ENCODE measurements at places on chromosomes 16 and 17.

- DNase-seq: no peak
Measured at GRCh38 chr17:5661491-5662125, 77.3 kb upstream of the NLRP1 start.

DNA sequence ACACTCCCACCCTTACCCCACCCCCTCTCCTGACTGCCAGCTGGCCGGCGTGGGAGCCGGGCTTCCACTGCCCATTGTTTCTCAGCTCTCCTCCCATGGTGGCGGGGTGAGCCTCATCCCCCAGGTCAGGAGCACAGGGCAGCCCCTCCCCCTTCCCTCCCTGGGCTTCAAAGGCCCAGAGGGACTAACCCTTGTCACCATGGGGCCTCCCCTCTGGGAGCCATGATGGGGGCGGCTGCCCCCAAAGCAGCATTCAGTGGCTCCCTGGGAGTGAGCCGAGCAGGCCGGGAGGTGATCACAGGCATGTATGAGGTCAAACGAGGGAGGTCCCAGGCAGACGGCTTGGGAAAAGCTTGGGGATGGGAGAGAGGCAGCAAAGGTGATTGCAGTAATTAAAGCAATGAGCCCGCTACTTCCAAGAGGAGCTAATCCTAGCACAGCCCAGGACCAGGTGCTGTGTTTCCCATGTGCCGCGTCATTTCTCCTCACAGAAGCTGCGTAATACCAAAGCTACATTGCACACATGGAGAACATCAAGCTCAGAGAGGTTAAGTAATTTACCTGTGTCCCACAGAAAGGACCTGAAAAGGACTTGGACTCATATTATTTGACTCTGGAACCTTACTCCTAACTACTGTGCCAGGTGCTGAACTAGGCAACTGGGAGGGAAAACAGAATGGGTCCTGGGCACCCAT, 24.5 kb downstream of the CDK5RAP3 start:
- DNase-seq: no peak

DNA sequence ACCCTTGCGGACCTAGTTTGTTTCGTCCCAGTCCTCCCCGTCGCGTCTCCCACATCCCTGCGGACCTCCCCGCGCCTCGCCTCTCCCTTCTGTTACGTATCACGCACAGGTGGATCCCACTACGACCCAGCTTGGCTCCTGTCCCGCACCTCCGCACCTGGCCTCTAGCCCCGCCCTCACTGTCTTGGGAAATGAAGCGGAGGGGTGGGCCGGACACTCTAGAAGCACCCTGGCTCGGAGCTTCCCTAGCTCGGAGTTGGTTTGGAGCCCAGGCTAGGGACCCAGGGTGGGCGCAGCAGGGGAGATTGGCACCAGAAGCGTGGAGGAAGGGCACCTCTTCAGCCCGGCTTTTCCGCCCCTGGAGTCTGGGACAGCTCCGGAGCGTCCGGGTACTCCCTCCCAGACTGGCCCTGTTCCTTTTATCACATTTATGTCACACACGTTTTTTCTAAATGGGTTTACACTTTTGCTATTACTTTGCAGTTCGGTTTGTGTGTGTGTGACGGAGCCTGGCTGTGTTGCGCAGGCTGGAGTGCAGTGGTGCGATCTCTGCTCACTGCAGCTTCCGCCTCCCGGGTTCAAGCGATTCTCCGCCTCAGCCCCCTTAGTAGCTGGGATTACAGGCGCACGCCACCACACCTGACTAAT, 1.4 kb upstream of the CEMP1 start:
- peak; percentile 69 for DNase-seq

DNA sequence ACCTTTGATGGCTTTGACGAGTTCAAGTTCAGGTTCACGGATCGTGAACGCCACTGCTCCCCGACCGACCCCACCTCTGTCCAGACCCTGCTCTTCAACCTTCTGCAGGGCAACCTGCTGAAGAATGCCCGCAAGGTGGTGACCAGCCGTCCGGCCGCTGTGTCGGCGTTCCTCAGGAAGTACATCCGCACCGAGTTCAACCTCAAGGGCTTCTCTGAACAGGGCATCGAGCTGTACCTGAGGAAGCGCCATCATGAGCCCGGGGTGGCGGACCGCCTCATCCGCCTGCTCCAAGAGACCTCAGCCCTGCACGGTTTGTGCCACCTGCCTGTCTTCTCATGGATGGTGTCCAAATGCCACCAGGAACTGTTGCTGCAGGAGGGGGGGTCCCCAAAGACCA, 17.6 kb downstream of the NOD2 start:
- DNase-seq: no peak

DNA sequence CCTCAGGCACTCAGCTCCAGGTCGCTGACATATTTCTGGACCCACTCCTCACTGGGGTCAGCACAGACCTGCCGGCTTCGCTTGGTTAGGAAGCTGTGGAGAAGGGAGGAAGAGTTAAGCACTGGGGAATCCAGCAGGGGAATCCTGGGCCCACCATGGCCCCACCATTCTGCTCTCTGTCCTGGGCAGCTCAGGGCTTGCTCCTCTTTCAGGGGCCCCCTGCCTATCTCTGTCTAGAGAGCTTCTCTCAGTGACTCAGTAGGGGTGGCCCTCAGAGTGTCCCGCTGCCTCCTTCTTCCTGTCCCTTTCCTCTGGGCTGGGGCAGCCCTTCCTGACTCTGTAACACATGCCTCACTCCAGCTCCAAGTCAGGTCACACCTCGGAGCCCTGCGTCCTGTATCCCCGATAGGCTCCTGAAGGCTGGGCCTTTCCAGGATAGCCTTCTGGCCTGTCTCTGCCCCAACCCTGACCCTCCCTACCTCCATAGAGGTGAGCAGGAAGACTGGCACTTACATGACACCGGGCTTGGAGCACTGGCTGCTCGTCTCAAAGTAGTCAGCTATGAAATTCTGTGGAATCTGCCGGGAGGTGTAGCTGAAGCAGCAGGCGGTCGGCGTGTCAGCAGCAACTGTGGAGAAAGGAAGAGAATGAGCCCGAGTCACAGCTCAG, 1.1 kb downstream of the CCL3 start:
- no peak for DNase-seq

DNA sequence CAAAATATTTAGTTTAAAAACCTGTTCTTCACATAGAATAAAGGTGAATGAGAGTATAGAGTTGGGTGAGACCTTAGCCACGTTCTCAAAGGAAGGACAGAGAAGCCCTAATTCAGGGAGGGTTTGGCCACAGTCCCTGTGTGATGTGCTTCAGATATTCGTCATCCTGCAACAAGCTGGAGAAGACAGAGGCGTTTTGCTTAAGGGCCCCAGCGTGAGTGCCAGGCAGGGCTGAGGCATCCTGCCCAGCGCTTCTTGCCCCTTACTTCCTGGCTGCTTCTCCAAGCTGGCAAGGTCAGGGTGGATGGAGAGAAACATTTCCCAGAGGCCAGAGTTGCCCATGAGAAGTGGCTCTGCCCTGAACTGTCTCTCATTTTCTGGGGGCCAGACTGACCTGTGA, 46.9 kb downstream of the AXIN2 start:
- DNase-seq: no peak

DNA sequence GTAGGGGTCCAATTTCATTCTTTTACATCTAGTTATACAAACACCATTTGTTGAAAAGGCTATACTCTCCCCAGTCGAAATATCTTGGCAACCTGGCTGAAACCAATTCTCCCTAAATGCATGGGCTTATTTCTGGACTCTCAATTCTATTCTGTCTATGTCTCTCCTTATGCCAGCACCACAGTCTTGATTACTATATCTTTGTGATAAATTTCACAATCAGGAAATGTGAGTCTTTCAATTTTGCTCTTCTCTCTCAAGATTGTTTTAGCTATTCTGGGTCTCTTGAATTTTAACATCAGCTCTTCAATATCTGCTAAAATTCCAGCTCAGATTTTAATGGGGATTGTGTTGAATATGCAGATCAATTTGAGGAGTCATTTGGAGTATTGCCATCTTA, 5.9 kb upstream of the TRIM25 start:
- no peak for DNase-seq

GRCh38 chr17:80873307-80873951, 118.2 kb upstream of the CHMP6 start:
- no peak for DNase-seq

GRCh38 chr17:69523244-69523861, 108.9 kb downstream of the MAP2K6 start:
- peak; percentile 57 for DNase-seq

GRCh38 chr16:75070012-75070841, 46.4 kb downstream of the LDHD start:
- no peak for DNase-seq

GRCh38 chr17:28416703-28417311, 10.8 kb upstream of the SLC46A1 start:
- peak; percentile 31 for DNase-seq

Measured in NCI-H2081 (cell line).